ENCODE measurements at places on chromosomes 3 and 15.

GRCh38 chr15:47442371-47442770 is 274.9 kb upstream of the SEMA6D start:
- no peak for DNase-seq

- DNase-seq, result no peak
Measured at GRCh38 chr3:16508243-16508578, 5.3 kb downstream of the RFTN1 start.

DNA sequence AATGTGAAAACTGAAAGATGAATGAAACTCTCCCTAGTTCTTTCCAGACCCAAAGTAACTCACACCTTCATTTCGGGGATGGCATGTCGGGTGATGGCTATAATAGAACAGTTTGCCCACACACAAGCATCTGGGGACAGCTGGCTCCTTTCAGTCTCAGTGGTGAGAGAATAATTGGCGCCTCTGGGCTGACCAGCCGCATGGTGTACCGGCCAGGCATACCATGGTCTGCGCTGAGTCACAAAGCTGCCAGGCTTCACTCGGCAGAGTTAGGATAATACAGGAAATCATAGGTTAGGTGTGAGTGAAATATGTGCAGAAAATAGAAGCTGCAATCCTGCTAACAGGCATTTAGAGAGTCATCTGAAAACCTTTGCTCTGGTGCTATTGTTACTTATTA is 80.4 kb upstream of the IGF1R start:
- DNase-seq, result no peak

DNA sequence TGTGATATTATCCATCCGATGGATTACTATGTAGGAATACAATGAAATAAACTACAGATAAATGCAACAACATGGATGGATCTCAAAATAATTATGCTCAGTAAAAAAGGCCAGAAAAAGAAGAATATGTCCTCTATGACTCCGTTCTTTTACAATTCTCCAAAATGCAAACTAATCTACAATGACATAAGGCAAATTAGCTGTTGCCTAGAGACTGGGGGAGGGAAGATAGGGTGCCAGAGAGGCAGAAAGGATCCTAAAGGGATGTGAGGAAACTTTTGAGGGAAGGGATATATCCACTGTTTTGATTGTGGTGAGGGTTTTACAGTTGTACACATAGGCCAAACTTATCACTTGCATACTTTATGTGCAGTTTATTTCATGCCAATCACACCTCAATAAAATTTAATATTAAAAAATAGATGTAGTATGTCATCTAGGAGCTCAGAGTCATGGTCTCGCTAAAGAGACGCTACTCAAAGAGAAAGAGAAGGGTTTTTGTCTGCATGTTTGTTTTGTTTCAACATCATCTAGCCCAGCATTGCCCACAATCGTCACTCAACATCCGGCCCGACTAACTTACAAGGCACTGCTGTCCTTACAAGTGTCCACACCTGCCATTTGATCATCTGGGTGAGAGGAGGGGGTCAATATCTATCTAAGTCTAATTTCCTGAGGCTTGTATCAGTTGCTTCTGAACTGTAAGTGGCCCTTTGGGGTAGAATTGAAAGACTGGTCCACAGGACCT is 29.5 kb downstream of the HES1 start:
- DNase-seq, result no peak

DNA sequence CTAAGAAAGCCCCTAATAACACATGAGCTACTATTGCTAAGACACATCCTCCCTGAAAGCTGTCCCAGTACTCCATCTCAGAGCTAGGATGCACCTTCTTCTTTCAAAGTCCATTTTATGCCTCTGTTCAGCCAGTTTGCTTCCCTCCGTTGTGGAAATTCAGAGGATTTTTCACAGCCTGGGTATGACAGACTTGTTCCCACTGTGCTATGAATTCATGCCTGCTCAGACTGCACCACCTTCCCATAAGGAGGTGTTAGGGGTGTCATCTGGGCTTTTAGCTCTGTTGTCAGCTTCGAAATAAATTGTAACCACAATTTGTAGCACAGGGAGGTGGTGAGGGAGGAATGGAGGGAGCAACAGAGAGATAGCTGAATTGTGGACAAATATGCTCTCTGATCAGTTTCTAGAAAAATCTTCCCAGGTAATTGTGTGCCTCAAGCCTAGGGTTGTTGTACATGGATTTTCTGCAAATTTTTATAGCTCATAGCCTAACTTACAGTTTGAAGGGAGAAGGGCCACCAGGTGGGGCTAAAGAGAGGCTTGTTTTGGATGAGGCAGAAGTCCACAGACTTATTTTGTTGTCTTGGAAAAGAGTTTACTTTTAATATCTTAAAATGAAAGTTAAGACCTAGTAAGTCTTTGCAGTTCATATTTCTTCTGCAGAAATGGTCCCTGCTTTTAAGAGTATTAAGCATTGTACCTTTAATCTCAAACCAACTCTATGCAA is 462.0 kb downstream of the PDCD6IP start:
- DNase-seq, result no peak

DNA sequence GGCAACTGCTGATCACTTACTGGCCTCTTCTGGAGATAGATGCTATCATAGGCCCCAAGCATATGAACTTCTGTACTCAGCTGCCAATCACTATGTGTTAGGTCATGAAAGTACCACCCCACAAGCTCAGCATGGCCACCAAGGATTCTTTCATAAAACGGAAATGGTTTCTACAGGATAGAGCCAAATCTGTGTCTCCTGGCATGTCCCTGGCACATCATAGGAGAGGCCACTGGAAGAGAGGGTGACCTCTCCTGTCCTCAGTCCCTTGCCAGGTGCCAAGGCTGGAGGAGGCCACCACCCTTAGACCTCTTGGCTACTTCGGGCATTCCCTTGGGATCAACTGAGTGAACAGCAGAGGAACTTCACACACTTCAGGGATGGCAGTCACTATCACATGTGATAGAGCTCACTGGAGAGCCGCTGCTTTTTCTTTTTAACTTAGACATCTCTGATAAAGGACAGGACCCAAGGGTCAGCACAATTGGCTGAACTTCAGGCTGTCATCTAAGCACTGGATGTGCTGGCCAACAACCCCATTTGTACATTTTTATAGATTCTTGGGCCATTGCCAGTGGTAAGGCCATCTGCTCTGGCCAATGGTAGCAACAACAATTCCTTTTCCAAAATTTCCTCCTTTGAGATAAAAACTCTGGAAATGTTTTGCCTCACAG is 425.2 kb downstream of the SQOR start:
- no peak for DNase-seq

GRCh38 chr15:40046721-40047414 is 7.9 kb upstream of the SRP14 start:
- no peak for DNase-seq

Measured in NCI-H1436 treated with DMSO at 0.1 percent for 48 hours (cell line).